T-helper 9 cell (primary cell): ENCODE measurements at places on chromosomes 5 and 9.

DNA sequence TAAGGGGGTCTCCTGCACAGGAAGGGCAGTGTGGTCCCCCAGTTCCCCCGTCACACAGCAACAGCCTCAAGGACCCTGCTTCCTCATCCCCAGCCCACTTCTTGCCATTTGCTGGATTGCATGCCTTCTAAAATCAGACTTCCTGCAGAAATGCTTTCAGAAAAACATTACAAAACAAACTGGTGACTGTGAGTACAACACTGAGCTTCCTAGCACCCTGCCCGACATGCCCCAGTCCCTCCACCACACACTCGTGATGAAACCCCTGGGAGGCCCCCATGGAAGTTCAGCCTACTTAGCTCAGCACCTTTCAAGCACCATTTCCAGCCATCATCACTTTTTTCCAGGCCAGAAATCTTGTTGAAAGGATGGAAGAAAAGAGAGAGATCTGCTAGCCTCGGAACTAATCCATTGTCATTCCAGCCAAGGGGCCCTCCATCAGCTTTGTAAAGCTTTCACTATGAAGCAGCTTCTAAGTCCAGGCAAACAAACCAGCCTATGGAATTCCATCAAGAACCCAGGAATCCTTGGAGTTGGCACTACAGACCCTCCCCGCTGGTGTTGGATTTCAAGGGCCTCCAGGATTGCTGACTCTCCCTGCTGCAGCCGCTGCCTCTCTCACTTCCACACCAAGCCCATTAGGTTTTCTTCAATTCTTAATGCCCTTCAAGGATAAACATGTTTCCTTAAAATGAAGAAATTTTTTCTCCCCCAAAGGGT is 114.6 kb downstream of the C5orf15 start:
- no peak for DNase-seq

- DNase-seq: no peak
Measured at GRCh38 chr9:113468716-113469448, 5.4 kb downstream of the RGS3 start.

DNA sequence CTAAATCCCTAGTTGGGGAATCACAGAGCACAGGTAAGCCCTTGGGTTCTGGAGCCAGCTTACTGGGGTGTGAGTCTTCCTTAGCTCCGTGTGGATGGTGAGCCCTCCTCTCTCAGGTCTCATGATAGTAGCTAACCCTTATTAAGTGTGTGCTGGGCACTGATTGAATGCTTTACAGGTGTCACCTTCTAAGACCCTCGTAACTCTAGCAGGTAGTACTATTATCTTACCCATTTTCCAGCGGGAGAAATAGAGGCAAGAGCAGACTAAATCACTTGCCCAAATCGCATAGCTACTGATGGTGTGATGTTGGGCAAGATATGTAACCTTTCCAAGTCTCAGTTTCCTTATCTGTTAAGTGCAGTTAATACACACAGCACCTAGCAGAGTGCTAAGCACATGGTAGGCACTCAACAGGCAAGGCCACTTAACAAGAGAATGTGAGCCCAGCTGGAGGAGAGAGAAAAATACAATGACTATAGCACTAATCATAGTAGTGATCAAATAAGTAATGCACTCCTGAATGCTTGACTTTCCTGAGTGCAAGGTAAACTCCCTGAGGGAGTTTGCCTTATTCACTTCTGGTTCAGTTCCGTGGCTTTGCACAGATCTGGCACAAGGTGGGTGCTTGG is at the start of gene DCANP1:
Gene DCANP1, minus strand, starts transcription at position 51 of the 632 bp plus-strand sequence. CDS start 240 bp downstream, outside the sequence.
- DNase-seq: no peak

DNA sequence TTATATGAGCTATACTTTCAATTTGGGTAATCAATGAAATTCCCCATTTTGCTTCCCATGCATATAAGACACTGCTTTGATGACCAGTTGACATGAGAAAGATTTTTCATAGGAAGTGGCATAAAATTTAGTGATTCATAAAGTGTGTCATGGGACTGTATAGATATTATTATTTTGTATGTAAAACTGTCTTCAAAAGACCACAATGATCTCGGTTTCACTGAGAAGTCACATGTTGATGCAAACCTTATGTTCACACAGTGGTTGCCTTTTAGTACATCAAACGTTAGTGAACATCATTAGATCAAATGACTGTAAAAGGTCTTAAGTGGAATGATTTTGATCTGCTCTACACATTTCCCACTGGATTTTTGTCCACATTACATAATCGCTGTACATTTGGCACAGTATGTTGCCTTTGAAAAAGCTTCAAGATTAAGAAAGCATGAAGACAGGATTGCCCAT is 349.2 kb upstream of the MEF2C start:
- DNase-seq: no peak

- DNase-seq: no peak
Measured at GRCh38 chr5:14526493-14526892, 55.1 kb upstream of the OTULINL start.

DNA sequence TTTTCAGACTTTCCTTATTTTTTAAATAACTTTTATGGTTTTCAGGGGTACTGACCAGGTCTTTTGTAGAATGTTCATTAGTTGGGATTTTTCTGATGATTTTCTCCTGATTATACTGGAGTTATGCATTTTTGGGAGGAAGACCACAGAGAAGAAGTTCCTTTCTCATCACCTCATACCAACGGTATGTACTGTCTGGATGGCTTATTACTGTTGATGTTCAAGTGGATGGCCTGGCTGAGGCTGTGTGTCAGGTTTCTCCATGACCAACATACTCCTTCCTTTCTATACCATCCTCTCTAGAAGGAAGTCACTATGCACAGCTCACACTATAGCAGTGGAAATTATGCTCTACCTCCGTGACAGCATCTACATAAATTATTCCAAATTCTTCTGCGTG is 71.1 kb upstream of the NR3C1 start:
- no peak for DNase-seq

DNA sequence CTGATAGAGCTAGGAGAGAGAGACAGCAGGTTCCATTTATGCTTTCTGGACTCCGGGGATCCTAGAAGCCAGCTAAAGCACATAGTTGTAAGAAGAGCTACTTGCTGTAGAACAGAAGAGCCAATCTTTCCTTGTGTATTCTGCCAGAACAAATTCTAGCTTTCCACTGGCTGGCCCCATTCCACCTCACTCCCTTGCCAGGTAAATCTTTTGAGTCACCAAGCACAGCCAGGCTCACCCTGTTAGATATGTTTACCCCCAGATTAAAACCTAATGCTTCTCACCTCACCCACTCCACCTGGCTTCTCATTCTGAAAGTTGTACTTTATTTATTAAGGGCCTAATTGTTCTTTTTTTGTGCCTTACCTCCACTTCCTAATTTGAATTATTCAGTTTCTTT is 48.9 kb upstream of the CHD1 start:
- DNase-seq: no peak

GRCh38 chr5:42591015-42591414 is 165.6 kb upstream of the CCDC152 start:
- DNase-seq: no peak

GRCh38 chr5:6655432-6655831 is 22.2 kb downstream of the SRD5A1 start:
- DNase-seq: no peak

GRCh38 chr9:23598994-23599393 is 227.0 kb downstream of the ELAVL2 start:
- DNase-seq: no peak

DNA sequence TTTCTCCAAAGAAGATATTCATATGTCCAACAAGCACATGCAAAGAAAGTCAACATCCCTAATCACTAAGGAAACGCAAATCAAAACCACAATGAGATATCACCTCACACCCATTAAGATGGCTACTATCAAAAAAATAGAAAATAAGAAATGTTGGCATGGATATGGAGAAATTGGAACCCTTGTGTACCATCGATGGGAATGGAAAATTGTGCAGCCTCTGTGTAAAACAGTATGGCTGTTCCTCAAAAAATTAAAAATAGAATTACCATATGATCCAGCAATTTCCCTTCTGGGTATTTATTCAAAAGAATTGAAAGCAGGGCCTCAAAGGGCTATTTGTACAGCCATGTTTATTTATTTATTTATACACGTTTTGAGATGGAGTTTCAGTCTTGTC is 43.0 kb upstream of the HRH2 start:
- no peak for DNase-seq

DNA sequence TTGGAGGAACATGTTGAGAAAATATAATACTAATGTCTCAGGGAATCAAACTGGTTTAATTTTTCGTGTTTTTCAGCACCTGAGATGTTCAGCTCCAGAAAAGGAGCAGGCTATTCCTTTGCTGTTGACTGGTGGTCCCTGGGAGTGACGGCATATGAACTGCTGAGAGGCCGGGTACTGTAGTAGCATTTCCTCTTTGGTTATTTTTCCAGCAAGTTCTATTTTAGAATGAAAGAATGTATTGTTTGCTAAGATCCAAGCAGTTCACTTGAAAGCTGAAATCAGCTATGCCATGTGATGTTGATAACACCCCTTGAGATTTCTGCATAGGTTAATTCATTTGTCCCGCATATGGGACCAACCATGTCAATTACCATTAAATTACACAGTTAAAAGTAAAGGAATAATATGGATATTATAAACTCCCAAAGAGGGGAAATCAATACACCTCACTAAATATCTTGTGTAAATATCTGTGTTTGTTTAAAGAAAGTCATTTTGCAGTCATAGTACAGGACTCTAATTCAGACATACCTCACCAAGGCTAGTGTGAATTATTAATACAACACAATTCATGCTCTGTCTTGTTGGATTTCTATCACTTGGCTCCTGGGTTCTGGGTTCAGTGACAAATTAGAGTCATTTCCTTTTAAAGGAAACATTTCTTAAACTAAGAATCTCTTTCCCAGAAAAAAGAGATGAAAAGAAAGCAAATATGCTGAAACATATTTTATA is 126.8 kb downstream of the STK32A start:
- DNase-seq: no peak

DNA sequence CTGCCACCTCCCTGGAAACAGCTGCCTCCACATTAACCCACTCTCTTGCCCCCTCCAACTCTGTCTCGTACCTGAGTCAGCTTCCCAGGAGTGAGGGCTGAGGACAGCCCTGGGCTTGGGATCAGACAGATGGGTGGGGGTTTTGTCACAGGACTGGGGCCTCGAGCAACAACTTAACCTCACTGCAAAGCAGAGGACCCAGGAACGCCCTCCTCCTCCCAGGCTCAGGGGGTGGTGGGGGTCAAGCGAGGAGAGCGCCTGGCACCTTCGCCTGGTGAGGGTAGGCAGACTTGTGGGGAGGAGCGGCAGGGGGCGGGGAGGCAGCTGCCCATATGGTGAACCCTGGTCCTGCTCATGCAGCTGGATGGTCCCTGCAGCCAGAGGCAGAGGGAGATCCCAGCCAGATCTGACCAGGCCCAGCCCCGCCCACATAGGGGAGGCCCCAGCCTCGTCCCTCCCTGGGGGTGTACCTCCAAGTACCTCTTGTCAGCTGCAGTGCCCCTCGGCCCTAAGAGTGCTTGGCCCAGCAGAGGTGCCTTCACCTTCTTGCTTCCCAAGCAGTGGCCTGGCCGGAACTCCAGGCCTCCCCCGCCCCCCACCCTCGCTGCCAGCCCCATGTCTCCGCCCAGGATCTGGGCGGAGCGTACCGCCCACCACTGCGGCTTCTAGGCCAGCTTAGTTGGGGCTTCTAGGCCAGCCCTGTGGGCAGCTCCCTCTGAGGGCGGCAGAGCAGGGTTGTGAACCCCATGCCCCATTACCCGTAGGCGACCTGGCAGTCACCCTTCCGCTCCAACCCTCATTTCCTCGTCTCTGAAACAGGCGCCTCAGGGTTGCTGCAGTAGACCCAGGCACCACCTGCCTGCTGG is at the start of gene SARDH:
Gene SARDH, minus strand, starts transcription at position 579 of the 866 bp plus-strand sequence. CDS start 4,179 bp downstream, outside the sequence.
- no peak for DNase-seq

DNA sequence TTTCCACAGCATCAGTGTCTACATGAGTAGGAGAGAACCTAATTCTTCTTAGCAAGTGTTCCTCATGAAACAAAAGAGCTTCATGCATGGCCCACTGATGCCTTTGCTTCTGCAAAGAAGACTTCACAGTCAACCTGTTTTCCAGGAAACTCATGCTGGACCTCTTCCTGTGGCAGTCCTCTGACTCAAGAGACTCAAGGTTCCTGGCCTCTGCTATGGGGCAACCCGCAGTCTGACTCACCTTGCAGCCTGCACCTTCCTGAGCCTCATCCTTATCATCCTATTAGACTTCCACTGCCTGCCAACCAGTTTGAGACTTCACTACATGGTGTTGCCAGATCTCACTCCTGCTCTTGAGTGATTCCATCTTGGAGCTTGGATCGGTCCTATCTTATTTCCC is 17.6 kb upstream of the AGGF1 start:
- no peak for DNase-seq

GRCh38 chr9:134166374-134166773 is 2.0 kb upstream of the RNU6ATAC start:
- DNase-seq: no peak

GRCh38 chr9:84937180-84937579 is 267.7 kb downstream of the NTRK2 start:
- no peak for DNase-seq

DNA sequence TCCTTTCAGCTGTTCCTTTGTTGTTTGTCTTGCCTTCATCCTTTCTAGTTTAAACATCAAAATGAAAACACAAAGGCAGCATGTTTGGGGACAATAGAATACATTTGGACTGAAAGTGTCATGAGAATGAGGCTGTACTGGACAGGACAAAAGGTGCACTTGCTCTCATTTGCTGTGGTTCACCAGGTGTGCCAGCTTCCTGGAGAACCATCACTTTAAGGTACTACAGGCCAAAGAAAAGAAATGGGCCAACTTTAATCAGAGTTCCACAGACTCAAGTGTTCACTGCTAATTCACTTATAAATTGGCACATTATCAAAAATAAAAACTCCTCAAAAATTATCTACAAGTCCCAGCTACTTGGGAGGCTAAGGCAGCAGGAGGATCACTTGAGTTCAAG is 53.8 kb downstream of the ABHD17B start:
- no peak for DNase-seq

DNA sequence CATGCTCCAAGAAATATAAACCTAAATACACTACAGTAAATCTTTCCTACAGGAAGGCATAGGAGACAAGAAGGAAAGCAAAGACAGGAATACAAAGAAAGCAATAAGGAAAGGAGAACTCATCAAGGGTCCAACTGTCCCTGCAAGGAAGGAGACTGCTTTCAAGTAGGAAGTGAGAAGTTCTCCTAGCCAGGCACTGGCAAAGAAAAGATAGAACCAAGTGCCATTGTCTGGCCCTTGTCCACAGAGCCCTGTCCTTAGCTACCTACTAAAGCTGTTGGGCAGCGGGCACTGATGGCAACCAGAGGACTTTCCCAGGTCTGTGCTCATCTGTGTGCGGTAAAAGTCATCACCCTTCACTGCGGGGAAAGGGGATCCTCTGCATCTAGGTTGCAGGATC is 108.2 kb downstream of the KLHL3 start:
- DNase-seq: no peak

- no peak for DNase-seq
Measured at GRCh38 chr5:150527038-150527437, 19.1 kb downstream of the NDST1 start.
